ENCODE measurements at places on chromosomes 7 and 10. TPM values are rescaled to one million over a fixed set of nuclear protein-coding genes. Genes with fewer than 3 reads are reported as not detected.

DNA sequence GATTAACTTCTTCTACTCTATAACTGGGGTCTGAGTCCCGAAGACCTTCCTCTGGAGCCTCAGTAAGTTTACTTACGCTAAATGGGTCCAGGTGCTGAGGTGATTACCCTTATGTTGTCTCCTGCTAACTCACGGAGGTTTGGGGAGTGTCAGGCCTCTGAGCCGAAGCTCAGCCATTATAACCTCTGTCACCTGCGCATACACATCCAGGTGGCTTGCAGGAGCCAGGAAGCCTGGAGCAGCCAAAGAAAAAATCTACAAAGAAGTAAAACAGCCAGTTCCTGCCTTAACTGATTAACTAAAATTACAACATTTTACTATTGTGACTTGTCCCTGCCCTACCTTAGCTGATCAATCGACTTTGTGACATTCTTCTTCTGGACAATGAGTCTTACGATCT, 350.7 kb downstream of the GLRX3 start:
- no peak overlapping the region for H3K4me3 ChIP-seq
- H3K36me3 ChIP-seq, result no peaks in the 10 kb centered on the region
- no peaks in the 10 kb centered on the region for H3K4me1 ChIP-seq
- peaks cover 5% of the 10 kb centered on the region for H3K27me3 ChIP-seq
- no peak for DNase-seq

DNA sequence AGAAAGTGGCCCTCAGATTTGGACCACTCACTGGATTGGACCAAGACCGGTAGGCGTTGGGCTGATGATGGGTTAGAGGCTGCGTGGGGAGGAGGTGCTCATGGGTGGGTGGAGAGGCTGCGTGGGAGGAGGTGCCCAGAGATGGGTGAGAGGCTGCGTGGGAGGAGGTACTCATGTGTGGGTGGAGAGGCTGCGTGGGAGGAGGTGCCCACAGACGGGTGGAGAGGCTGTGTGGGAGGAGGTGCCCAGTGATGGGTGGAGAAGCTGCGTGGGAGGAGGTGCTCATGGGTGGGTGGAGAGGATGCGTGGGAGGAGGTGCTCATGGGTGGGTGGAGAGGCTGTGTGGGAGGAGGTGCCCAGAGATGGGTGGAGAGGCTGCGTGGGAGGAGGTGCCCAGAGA, 346.3 kb downstream of the PAXIP1 start:
- no peak overlapping the region for H3K27ac ChIP-seq
- peaks cover 3% of the 10 kb centered on the region for H3K27me3 ChIP-seq
- DNase-seq, result no peak
- H3K4me1 ChIP-seq, result no peaks in the 10 kb centered on the region
- no peak overlapping the region for H3K4me3 ChIP-seq

GRCh38 chr10:34121125-34121753, 693.9 kb downstream of the PARD3 start:
- peak overlapping the region; percentile 39 for H3K4me3 ChIP-seq
- H3K36me3 ChIP-seq, result no peaks in the 10 kb centered on the region
- peaks cover 34% of the 10 kb centered on the region for H3K4me1 ChIP-seq
- no peak for DNase-seq
- H3K27me3 ChIP-seq, result peaks cover 3% of the 10 kb centered on the region
- no peak overlapping the region for H3K27ac ChIP-seq

GRCh38 chr10:61752111-61753011, 89.6 kb downstream of the CABCOCO1 start:
- H3K27me3 ChIP-seq, result no peaks in the 10 kb centered on the region
- no peaks in the 10 kb centered on the region for H3K36me3 ChIP-seq
- peak overlapping the region; percentile 78 for H3K27ac ChIP-seq
- H3K4me1 ChIP-seq, result peaks cover 68% of the 10 kb centered on the region
- H3K4me3 ChIP-seq, result peak overlapping the region; percentile 57

DNA sequence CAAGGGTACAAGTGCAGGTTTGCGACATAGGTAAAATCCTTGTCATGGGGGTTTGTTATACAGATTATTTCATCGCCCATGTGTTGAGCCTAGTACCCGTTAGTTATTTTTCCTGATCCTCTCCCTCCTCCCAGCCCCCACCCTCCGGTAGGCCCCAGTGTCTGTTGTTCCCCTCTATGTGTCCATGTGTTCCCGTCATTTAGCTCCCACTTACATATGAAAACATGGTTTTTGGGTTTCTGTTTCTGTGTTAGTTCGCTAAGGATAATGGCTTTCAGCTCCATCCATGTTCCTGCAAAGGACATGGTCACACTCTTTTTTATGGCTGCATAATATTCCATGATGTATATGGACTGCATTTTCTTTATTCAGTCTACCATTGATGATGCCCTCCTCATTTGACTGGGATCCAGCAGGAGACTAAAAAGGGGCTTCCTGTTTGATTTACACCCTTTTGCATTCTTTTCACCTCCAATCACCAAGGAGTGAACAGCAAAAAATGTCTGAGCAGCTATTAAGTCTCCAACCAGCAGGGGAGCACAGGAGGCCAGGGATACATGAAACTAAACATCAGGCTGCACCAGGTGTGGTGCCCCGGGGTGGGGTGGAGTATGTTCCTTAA, 188.2 kb downstream of the SKIDA1 start:
- DNase-seq, result no peak
- peak overlapping the region; percentile 64 for H3K27ac ChIP-seq
- peaks cover 66% of the 10 kb centered on the region for H3K4me1 ChIP-seq
- no peak overlapping the region for H3K4me3 ChIP-seq
- H3K36me3 ChIP-seq, result peaks cover 12% of the 10 kb centered on the region

DNA sequence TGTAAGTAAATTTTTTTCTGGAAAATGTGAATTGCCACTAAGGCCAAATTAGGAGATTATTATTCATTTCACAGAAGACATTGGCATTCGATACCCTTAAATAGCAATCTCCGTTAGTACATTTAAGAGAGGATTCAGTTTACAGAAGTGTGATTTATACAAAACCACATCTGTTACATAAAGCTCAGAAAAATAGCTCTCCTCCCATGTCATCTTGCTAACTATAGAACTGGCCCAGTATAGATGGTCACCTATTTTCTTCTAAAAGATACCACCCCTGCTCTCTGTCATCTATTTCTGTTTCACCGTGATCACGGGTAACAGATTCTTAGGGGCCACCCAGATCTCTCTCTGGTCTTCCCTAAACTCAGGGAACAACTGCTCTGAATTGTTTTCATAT, 119.1 kb downstream of the HIP1 start:
- H3K4me1 ChIP-seq, result peaks cover 16% of the 10 kb centered on the region
- H3K27me3 ChIP-seq, result peaks cover 6% of the 10 kb centered on the region

- H3K4me3 ChIP-seq, result no peak overlapping the region
- peaks cover 8% of the 10 kb centered on the region for H3K4me1 ChIP-seq
- no peak overlapping the region for H3K27ac ChIP-seq
- DNase-seq, result no peak
- H3K36me3 ChIP-seq, result no peaks in the 10 kb centered on the region
These were observed 480.8 kb downstream of the RPS24 start for GRCh38 chr10:78514459-78514858.

DNA sequence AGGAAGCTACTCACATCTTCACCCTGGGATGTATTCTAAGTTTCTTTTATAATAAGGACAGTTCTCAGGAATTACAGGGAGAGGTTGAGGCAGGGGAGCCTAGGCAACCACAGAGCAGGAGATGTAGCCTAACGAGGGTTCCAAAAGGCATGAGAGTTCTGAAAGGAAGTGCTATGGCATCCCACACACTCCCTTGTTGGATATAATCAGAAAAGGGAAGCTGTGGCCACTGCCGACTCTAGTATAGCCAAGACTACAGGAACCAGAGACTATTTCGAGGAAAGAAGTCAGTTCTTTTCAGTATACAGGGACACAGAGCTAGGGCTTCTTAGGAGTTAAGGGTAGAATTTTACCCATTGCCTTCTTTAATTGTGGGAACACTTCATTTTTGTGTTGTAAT, 11.0 kb downstream of the PRR15 start:
- H3K27ac ChIP-seq, result no peak overlapping the region
- H3K36me3 ChIP-seq, result no peaks in the 10 kb centered on the region
- peaks cover 11% of the 10 kb centered on the region for H3K27me3 ChIP-seq
- no peak for DNase-seq

DNA sequence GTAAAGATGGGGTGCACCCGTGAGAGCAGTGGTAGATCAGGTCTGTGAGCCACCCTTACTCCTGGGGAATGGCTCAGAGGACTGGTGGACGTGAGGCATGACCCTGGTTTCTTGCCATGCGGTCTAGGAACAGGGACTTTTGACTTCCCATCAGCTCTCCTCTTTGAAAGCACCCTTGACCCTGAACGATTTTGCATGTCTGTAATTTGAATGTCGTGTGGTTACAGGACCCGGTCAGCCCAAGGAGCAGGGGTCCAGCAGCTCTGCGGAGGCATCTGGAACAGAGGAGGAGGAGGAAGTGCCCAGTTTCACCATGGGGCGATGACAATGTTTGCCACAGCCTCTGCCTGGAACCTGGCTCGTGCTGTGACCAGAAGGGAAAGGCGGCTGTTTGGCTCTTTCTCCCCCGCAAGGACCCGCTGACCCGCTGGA, 8.6 kb upstream of the ORAI2 start:
- no peak overlapping the region for H3K27ac ChIP-seq
- H3K4me1 ChIP-seq, result no peaks in the 10 kb centered on the region
- peaks cover 3% of the 10 kb centered on the region for H3K27me3 ChIP-seq
- H3K36me3 ChIP-seq, result peaks cover 16% of the 10 kb centered on the region
- DNase-seq, result no peak

DNA sequence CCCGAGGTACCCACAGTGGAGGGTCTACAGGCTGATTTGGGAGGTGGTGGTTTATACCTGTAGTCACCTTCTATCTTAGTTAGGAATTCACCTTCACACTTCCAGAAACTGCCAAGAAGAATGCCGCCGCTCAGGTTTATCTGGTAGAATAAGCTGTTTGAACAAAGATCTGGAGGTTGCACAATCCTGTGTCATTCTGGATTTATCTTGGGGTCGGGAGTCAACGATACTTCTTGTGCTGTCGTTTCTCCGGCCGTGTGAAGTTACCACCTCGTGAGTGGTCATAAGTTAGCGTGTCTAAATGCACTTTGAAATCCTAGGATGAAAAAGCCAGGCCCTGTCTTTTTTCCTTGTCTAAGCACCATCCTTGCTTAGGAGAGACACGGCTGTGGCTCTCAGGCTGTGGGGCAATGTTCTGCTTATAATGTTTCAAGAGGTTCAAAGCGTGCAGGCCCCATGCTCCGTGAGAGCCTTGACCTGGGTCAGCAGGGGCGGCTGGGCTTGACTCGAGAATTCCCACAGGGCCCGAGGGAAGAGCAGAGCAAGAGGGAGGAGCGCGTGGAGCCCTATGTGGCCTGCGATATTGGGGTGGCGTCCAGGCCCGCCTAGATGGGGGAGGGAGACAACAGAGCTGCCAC, 35.5 kb downstream of the GRIFIN start:
- peaks cover 10% of the 10 kb centered on the region for H3K4me1 ChIP-seq
- no peak for DNase-seq
- no peak overlapping the region for H3K27ac ChIP-seq
- H3K27me3 ChIP-seq, result no peaks in the 10 kb centered on the region

DNA sequence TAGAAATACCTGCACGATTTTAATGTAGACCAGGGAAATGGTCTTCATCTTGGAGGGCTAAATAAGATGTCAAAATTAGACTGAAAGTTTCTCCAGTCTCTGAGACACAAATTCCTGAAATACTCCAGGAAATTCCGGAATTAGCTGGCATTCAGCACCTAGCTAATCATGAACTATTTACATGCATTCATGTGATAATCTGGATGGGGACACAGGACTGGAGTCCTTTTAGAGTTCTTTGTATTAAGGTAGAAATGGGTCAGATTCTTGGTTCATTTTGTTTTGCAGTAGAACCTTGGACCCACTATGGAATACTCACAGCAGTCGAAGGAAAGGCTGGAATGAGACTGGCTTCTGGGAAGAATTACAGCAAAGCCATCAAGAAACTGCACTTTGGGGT, 65.3 kb upstream of the MDFIC start:
- H3K4me3 ChIP-seq, result no peak overlapping the region
- no peak overlapping the region for H3K27ac ChIP-seq

- no peaks in the 10 kb centered on the region for H3K4me1 ChIP-seq
- no peak overlapping the region for H3K27ac ChIP-seq
- H3K27me3 ChIP-seq, result no peaks in the 10 kb centered on the region
- no peak for DNase-seq
These were observed 547.5 kb upstream of the FOXK1 start for GRCh38 chr7:4134631-4135030.

GRCh38 chr7:143042159-143042789, 9.9 kb upstream of the OR6V1 start:
- no peaks in the 10 kb centered on the region for H3K36me3 ChIP-seq
- H3K27me3 ChIP-seq, result no peaks in the 10 kb centered on the region
- no peak overlapping the region for H3K4me3 ChIP-seq
- DNase-seq, result no peak

GRCh38 chr7:107948645-107949442, 54.1 kb downstream of the LAMB1 start:
- H3K27me3 ChIP-seq, result peaks cover 9% of the 10 kb centered on the region
- peaks cover 88% of the 10 kb centered on the region for H3K4me1 ChIP-seq
- H3K27ac ChIP-seq, result peak overlapping the region; percentile 86
- DNase-seq, result peak; percentile 96

DNA sequence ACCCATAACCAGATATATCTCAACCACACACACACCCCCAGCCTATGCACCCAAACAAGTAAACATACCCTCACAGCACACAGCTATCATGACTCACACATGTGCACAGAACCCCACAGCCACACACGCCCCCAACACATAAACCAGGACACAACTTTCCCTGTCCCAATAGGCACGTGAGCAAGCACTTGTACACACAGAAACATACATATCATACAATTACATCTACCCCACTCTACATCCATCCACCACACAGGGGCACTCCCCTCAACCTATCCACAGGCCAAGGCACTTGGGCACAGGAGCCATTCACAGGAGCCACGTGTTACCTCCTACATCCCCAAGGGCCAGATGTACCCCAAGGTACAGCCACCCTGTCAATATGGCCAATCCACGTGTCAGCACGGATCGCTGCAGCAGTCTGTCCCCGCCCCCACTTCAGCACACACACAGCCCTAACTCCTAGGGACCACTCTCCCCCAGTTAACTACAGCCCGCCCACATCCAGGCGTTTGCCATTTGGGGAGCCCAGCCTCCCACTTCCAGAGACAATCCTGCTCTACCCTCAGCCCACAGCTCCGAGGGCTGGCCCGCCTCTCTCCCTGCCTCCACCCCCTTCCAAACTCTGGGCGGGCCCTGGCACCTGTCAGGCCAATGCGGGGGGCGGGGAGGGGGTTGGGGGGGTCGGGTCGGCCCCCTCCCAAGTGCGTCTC, 163.5 kb downstream of the SH3PXD2A start:
- no peaks in the 10 kb centered on the region for H3K36me3 ChIP-seq
- no peak for DNase-seq
- H3K27ac ChIP-seq, result peak overlapping the region; percentile 15
- peaks cover 55% of the 10 kb centered on the region for H3K4me1 ChIP-seq
- peak overlapping the region; percentile 75 for H3K4me3 ChIP-seq

- 0 out of 2 replicates have a peak, but pooled peaks cover 2% of the 10 kb centered on the region for H3K27me3 ChIP-seq
- no peaks in the 10 kb centered on the region for H3K36me3 ChIP-seq
- H3K4me1 ChIP-seq, result peaks cover 27% of the 10 kb centered on the region
- no peak overlapping the region for H3K27ac ChIP-seq
- no peak overlapping the region for H3K4me3 ChIP-seq
These were observed 317.2 kb downstream of the BBS9 start for GRCh38 chr7:33446551-33446950.

- H3K4me1 ChIP-seq, result peaks cover 61% of the 10 kb centered on the region
- peak overlapping the region; percentile 53 for H3K4me3 ChIP-seq
- H3K27me3 ChIP-seq, result peaks cover 64% of the 10 kb centered on the region
- H3K27ac ChIP-seq, result no peak overlapping the region
- no peaks in the 10 kb centered on the region for H3K36me3 ChIP-seq
These were observed 6.9 kb upstream of the VGF start for GRCh38 chr7:101172005-101172853.

CLRN3 gene
- total RNA-seq, result not detected

CNPY1 gene
- not detected for total RNA-seq

NXPH1 gene
- not detected for total RNA-seq

PNLIPRP1 gene
- total RNA-seq, result not detected

PIP gene
- not detected for total RNA-seq
